ENCODE measurements at places on chromosomes 2 and 18.

- no peak for DNase-seq
These were observed 1132.9 kb upstream of the ZEB2 start for GRCh38 chr2:145652571-145653545.

DNA sequence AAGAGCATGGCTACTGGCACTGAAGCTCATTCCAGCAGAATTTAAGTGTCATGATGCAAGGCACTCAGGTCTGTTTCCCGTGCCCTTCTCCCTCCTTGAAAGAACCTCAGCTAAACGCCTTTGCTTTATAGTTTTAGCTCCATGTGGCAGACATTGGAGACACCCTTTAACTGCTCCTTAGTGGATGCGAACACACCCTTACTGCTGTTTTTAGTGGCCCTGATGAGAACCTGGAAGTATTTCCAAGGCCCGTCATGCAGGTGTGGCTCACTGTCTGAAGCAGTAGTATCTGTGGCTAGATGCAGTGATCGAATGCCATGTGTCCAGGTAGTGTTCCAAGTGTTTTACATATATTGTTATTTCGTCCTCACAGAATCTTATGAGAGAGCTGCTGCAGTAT, 28.3 kb downstream of the KIF5C start:
- DNase-seq = no peak

DNA sequence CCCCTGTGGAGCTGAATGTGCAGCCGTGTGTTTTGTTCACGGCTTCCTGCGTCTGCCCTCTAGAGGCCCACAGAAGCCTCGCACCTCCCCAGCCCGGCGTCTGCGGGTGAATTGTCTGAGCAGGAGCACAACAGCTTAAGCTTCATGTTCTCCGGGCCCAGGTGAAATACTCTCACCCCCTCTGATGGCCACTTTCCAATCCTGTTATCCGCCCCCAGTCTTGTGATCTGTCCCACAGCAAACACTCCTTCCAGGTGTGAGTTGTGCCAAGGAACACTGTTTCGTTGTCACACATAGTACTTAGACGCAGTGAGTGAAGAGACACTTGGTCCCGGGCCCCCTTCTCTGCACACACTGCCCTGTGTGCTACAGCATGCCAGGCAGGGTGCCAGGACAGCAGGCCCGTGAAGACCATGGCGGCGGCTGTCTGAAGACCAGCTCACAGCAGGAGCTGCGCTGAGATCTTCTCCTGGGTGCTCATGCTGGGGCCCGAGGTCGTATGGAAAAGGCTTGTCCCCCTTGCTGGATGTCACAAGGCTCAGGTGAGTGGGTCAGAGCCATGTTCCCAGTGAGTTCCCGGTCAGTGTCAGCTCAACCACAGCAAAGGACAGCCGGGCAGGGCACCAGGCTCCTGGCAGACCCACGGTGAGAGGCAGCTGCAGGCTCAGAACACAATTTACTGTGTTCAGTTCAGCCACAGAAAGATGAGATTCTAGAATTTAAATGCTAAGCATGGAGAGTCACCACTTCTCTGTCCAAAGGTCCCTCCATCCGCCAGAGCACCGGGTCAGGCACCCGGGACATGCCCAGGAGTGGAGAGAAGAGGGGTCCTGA, 6.8 kb upstream of the PXDN start:
- no peak for DNase-seq

- no peak for DNase-seq
These were observed 328.0 kb upstream of the HS6ST1 start for GRCh38 chr2:128646691-128647090.

- no peak for DNase-seq
These were observed 927.8 kb upstream of the NRXN1 start for GRCh38 chr2:51959696-51960095.

- no peak for DNase-seq
These were observed 142.0 kb downstream of the KCTD1 start for GRCh38 chr18:26406324-26406723.

DNA sequence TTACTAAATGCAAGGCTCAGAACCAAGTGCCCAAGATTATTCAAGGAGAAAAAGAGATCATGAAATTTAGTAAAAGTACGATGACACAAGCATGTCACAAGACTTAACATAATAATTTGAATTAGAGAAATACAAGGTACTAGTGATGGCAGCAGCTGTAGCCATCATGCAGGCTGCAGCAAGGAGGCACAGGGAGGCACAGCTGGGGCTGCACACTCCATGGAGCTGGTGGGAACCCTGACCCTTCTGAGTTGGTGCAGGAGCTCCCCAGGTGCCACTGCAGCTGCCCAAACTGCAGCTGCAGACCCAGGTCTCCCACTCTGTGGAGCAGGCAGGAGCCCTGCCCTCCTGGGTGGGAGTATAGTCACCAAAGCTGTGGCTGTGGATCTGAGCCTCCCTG, 46.0 kb downstream of the COL3A1 start:
- DNase-seq = no peak

- no peak for DNase-seq
These were observed 71.2 kb upstream of the COL3A1 start for GRCh38 chr2:188902901-188903491.

- DNase-seq = no peak
These were observed 136.9 kb upstream of the CAB39 start for GRCh38 chr2:230575642-230576324.

- DNase-seq = no peak
These were observed 28.9 kb downstream of the KCNK3 start for GRCh38 chr2:26721115-26722032.

- no peak for DNase-seq
These were observed 289.1 kb downstream of the GBX2 start for GRCh38 chr2:235879116-235879515.

DNA sequence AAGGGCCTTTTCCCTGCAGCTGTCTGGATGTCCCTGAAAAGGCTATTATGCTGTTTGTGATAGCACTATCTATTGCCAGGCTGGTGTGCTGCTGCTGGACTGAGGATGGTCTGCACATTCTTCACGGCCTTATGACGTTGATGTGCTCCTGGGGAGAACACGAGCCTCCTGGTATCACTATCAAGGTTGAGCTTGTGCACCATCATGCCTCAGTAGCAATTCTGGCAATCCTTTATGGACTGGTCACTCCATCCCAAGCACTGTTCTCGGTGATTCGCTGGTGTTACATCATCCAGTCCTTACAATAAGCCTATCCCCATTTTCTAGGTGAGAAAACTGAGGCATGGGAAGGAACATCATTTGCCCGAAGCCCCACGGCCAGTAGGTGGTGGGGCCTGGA, 18.2 kb upstream of the CCBE1 start:
- DNase-seq = no peak

- DNase-seq = no peak
These were observed 13.5 kb downstream of the NDUFV2 start for GRCh38 chr18:9115984-9116383.

- DNase-seq = no peak
These were observed 388.6 kb downstream of the PARD3B start for GRCh38 chr2:204933735-204934374.

- DNase-seq = no peak
These were observed 6.9 kb upstream of the ZEB2 start for GRCh38 chr2:144526831-144527230.

GRCh38 chr2:38740851-38741731, 10.1 kb downstream of the SRSF7 start:
- DNase-seq = no peak

DNA sequence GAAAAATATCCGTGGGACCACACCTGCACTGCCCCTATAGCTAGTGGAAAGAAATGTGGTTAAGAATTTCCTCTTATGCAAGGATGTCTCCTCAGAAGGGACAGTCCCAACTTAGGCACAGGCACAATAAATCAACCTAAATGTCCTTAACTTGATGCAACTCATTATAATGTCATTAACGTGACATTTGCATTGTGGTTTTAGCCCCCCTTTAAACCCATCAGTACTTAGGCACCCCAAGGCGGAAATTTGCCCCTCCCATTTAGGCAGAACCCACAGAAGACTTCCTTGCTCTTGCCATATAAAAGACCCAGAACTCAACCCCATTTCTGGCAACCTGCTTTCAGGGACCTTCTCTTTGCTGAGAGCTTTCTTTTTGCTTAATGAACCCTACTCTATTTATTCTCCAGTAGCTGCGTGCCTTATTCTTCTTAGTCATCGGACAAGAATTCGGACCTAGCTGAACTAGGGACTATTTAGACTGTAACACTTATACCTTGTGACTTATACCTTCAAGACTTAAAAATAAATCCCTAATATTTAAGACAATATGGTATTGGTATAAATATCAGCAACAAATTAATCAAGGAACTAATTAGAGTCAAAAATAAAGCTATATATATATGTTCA, 1281.6 kb upstream of the TMEFF2 start:
- DNase-seq = no peak
